Smooth muscle cell of bladder (primary cell): ENCODE measurements at places on chromosomes 6 and 20. TPM values are rescaled to one million over a fixed set of nuclear protein-coding genes. Genes with fewer than 3 reads are reported as not detected.

Gene MBOAT1
- total RNA-seq = 1.5 and 2.7 TPM in 2 replicates

Gene MCUR1
- 6.7 and 8.4 TPM in 2 replicates for total RNA-seq

Gene CYB5R4
- total RNA-seq = 2.8 and 3.3 TPM in 2 replicates

Gene E2F1
- total RNA-seq = 1.00 and 1.5 TPM in 2 replicates

Gene COX4I2
- total RNA-seq = not detected in 2 replicates

Gene DEFB110
- not detected in 2 replicates for total RNA-seq
